Aorta (tissue), 5 donors: ENCODE measurements at places on chromosomes 5 and 9. TPM values are rescaled to one million over a fixed set of nuclear protein-coding genes. Genes with fewer than 3 reads are reported as not detected.

Gene FBN2
- 1.5 TPM for total RNA-seq

Gene GARIN3
- not detected for total RNA-seq

Gene LRRC19
- not detected for total RNA-seq

Gene EPB41L4B
- total RNA-seq, result 0.63 TPM

Gene SEMA4D
- total RNA-seq, result 26.2 TPM

Gene TAF11L5
- not detected for total RNA-seq

Gene ARHGEF39
- total RNA-seq, result 1.7 TPM

Gene C9orf153
- 1.3 TPM for total RNA-seq

Gene PCDHB15
- total RNA-seq, result 8.7 TPM

Gene HAVCR1
- total RNA-seq, result 1.0 TPM

Gene XRCC4
- total RNA-seq, result 10.7 TPM

Gene PCDHGC4
- total RNA-seq, result 6.1 TPM

Gene TPRN
- total RNA-seq, result 5.9 TPM
